Tongue (tissue), 3 donors: ENCODE measurements at places on chromosomes 6 and 20.

GRCh38 chr6:7260291-7261031 is 52.5 kb downstream of the SSR1 start:
- no peak for DNase-seq

GRCh38 chr6:87139236-87139635 is 16.1 kb upstream of the ZNF292 start:
- DNase-seq: peak; percentile 30

GRCh38 chr6:155152211-155153076 is 111.4 kb upstream of the CLDN20 start:
- DNase-seq: no peak

DNA sequence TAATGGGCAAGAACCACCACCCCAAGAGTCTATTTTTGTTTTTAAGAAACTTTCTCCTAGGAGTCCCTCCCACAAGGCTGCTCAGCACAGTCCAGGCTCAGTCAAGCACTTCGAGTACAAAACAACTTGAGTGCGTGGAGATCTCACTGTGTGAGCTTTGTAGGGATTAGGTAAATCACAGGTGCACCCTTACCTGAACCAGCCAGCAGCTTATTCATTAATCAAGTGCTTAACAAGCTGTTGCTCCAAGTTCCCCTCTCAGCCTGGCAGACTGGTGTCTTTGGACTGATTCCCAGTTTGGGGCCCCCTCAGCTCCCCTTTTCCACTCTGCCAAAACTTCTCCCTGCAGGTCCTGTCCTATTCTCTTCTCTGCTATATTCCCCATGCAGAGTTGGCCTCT is 133.1 kb downstream of the LY86 start:
- DNase-seq: peak; percentile 51
